Left ventricle myocardium inferior (tissue), 1 donor: ENCODE measurements at places on chromosomes 12 and 14. TPM values are rescaled to one million over a fixed set of nuclear protein-coding genes. Genes with fewer than 3 reads are reported as not detected.

DNA sequence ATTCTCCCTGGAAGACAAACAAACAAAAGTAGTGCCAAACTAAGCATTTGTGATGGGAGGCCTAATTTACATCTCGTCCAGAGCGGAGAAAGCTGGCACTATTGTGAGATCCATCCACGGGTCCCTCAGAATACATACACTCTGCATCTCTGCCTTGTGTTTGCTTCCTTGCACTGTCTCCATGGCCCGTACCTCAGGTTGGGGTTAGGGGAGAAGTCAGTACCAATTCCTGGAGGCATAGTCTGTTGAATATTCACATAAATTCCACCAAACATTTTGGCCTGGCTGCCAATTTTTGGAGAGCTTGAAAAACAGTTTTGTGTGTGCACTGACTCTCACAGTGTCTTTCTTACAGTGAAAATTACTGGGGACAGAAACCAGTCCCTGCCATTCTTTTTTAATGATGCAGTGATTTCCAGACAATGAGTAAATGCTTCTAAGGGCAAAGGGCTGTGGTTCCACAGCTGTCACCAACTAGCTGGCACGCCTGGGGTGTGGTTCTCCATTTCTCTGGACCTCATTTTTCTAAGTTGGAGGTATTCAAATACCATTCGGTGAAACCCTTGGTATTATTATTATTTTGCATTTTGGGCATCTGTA lies 119.7 kb upstream of the HIF1A start:
- no peak for DNase-seq

- no peak for DNase-seq
These were observed 93.9 kb upstream of the ZDHHC17 start for GRCh38 chr12:76669981-76670380.

DNA sequence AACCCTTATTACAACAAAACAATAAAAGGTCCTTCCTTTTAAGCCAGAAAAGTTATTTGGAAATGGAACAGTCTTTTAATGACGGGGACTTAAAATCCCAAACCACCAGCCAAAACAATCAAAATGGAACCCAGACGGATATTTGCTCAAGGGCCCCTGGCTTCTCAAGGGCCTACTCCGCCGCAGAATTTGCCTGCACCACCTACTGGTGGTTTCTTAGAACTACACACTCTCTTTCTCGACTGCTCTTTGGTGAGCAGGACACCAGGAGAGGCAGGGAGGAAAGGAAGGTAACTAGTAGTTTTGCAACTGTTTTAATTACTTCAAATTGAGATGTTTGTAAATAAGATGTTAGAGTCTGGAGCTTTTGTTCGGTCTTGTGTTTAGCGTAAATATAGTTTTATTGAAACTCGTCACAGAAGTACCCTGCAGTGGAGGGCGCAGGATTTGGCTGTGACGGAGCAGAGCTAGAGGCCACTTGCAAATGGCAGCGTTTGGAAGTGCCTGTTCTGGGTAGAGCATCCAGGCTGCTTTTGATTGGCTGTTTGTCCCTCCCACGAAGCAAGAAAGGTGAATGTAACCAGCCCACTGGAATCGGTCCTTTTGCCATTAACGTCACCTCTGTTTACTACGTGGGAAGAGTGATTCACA lies 238.5 kb downstream of the CACNA1C start:
- DNase-seq, result no peak

Gene TTC9
- 1.9 TPM for total RNA-seq

Gene KMT2D
- 38.5 TPM for total RNA-seq

Gene ADSS1
- 218 TPM for total RNA-seq

Gene TMEM233
- total RNA-seq, result 0.11 TPM

Gene FAIM2
- 7.4 TPM for total RNA-seq

GRCh38 chr12:96985515-96986362 lies 78.7 kb downstream of the NEDD1 start:
- no peak for DNase-seq

GRCh38 chr12:96720363-96720705 lies 186.7 kb upstream of the NEDD1 start:
- DNase-seq, result no peak

Gene DTX1
- 1.5 TPM for total RNA-seq

- no peak for DNase-seq
These were observed 53.9 kb downstream of the EID3 start for GRCh38 chr12:104357421-104357952.

DNA sequence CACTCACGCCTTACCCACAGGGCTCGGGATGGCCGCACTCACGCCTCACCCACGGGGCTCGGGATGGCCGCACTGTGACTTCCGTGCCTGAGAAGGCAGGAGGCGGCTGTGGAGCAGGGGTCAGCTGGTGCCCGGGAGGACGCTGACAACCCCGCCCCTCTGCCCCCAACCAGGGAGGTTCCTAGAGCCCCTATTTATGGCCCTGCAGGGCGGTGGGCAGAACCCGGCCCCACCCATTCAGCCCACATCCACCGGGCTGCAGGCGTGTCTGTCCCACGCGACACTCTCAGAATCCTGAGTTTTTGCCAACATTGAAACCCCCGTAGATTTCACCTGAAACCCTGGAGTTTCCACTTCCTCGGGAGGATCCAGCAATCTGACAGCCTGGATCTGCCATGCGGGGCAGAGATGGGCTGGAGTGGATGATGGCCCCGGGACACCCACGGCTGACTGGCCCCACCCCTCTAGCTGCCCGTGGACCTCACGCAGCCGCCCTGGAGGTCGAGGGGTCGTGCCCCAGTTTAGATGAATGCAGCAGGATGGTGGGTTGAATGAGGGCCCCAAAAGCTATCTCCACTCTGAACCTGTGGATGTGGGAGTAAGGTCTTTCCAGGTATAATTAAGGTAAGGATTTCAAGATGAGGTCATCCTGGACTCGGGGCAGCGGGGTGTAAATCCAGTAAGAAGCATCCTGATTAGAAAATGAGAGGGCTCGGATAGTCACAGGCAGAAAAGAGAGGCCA lies 20.4 kb downstream of the GALNT9 start:
- no peak for DNase-seq

Gene ANKRD13A
- total RNA-seq, result 20.0 TPM

DNA sequence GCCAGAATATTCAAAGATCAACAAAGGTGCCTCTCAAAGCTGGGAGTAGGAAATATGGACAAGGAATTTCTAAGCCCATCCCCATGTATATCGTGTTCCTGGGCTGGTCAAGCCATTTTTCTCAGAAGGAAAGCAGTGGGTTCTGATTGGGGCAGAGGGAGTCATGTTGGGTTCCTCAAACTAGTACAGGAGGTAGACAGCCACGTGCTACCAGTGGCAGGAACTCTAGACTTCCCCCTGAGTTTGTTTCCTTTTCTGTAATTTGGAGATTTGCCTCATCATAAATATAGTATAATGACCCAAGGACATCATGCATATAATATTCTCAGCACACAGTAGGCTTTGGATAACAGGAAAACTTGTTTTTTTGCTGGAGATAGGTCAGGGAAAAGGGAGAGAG lies 16.4 kb upstream of the PLEKHH1 start:
- DNase-seq, result no peak

- no peak for DNase-seq
These were observed 55.3 kb downstream of the PPM1H start for GRCh38 chr12:62879691-62880090.

Gene OTOGL
- 0.27 TPM for total RNA-seq

- no peak for DNase-seq
These were observed 35.2 kb downstream of the RNFT2 start for GRCh38 chr12:116773276-116773731.

GRCh38 chr12:115163710-115164109 lies 479.7 kb upstream of the TBX3 start:
- DNase-seq, result no peak

Gene CARMIL3
- total RNA-seq, result 0.11 TPM

Gene PGF
- total RNA-seq, result 4.2 TPM

Gene PTHLH
- total RNA-seq, result 3.7 TPM

- DNase-seq, result no peak
These were observed 123.4 kb downstream of the CCDC91 start for GRCh38 chr12:28313631-28314030.

GRCh38 chr12:27052742-27053141 lies 29.6 kb downstream of the C12orf71 start:
- DNase-seq, result no peak

DNA sequence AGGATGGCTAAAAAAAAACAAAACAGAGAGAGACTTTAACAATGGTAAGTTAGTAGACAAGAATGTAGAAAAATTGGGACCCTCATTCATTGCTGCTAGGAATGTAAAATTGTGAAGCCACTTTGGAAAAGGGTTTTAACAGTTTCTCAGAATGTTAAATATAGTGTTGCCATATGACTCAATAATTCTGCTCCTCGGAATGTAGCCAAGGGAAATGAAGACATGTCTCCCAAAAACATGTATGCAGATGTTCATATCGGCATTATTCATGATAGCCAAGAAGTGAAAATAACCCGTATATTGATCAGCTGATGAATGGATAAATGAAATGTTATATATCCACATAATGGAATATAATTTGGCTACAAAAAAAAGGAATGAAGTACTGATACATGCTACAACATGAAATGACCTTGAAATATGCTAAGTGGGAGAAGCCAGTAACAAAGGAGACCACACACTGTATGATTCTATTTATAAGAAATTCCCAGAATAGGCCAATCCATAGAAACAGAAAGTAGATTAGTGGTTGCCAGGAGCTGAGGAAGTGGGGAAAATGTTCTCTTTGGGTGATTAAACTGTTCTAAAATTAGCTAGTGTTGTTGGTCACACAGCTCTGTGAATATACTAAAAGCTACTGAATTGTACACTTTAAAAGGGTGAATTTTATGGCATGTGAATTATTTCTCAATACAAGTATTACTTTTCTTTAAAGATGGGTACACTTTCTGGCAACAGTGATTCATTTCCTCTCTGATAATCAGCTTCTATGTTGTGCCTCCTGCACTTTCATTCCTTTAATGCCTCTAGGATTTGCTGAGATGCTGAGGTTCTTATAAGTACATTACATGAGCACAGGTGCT lies 132.5 kb downstream of the DAAM1 start:
- DNase-seq, result no peak

DNA sequence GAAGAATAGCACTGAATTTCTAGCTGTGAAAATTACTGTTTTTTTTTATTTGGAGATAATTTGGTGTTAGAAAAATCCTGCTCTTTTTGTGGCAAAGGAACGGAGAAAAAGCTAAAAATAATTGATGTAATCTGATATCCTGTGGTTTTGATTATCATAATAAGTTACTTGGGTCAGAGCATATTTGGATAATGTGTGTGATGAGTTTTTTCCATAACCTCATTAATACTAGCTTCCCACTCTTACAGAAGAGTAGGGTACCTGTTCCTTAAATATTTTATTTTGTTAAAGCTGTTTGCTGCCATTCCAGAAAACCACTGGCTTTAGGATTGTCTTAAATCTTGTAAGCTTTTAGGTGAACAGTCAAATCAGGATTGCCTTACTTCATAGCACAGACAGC lies 4.7 kb downstream of the PSMC6 start:
- no peak for DNase-seq

- DNase-seq, result no peak
These were observed 282.9 kb upstream of the FLRT2 start for GRCh38 chr14:85247071-85247470.

GRCh38 chr12:104374806-104375205 lies 71.3 kb downstream of the EID3 start:
- DNase-seq, result no peak

Gene ACSM4
- total RNA-seq, result not detected

DNA sequence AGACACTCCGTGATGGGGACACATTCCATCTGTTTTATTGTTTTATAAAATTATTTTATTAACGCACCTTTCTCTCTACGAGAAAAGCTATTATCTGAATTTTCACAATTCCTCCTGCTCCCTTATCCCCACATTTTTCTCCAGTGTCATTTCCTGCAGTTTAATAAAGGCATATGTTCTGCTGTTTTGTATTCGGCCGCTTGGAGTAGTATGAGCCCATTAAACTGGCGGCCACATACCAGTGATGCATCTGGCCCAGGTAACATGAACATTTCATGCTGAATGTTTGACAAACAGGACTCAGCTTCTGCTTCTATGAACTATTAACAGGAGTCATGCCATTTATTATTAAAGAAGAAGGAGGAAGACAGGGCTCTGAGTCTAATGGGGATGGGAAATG lies 511.0 kb downstream of the TMEM121 start:
- DNase-seq, result no peak

DNA sequence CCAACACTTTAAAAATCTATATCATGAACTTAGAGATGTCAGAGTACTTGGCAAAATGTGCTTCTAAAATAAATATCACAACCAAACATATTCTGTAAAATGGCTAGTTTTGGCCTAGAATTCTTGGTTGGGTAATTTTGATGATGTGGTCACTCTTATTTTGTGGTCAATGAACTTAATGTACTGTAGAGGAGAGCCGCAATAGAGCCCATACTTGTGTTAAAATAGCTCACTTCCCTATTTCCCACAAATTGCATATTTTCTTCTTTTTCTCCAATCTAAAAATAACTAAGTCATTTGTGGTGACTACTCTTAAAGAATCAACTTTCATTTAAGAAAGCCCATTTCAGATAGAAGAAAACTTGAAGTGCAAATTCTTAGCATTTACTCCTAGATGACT lies 619.4 kb downstream of the CCER1 start:
- no peak for DNase-seq

- no peak for DNase-seq
These were observed 13.1 kb downstream of the TMBIM4 start for GRCh38 chr12:66156654-66157053.

Gene BHLHE41
- total RNA-seq, result 33.4 TPM

Gene SYCP3
- not detected for total RNA-seq

Gene TGFB3
- total RNA-seq, result 27.2 TPM

GRCh38 chr12:116990329-116990728 lies 79.6 kb downstream of the FBXW8 start:
- DNase-seq, result no peak

- DNase-seq, result no peak
These were observed 86.9 kb downstream of the ATF7IP start for GRCh38 chr12:14452336-14452735.

Gene IKZF4
- total RNA-seq, result 8.4 TPM

DNA sequence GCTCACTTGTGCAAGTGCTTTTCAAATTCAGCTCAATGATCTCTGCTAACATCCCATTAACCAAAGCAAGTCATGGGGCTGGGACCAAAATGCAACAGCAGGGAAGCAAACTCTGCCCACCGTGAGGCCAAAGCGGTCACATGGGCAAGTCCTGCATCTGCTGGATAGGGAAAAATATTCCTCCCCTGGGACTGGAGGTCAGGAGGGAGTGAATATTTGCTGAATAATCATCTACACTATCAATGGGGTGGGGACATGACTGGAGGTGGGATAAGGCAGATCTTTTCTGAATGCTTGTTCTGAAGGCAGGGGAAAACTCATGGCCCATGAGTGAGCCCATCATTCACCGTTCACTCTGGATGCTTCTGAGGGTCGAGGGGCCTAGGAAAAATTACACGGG lies 45.1 kb upstream of the VRK1 start:
- DNase-seq, result no peak

GRCh38 chr14:102019006-102019540 lies 54.7 kb downstream of the DYNC1H1 start:
- DNase-seq, result no peak

Gene CLIP1
- 102 TPM for total RNA-seq

- no peak for DNase-seq
These were observed 5.5 kb downstream of the KRT80 start for GRCh38 chr12:52186118-52186840.
